ENCODE measurements at places on chromosomes 2 and 18.

DNA sequence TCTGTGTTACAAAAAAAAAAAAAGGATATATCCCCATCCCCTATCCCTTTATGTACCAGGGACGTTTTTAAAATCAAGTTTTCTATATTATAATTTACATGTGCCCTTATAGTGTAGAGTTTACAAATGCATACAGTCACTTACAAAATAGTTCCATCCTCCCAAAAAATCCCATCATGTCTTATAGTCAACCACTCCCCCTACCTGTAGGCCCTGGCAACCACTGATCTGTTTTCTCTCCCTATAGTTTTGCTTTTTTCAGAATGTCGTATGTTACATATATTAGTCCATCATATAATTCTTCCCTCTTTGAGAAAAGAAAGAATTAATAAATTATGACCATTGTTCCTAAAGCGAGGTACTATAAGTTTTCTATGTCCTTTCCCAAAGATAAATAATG, 17.8 kb downstream of the CFAP210 start:
- no peak for DNase-seq

- no peak for DNase-seq
These were observed 12.0 kb upstream of the GALM start for GRCh38 chr2:38653715-38654527.

DNA sequence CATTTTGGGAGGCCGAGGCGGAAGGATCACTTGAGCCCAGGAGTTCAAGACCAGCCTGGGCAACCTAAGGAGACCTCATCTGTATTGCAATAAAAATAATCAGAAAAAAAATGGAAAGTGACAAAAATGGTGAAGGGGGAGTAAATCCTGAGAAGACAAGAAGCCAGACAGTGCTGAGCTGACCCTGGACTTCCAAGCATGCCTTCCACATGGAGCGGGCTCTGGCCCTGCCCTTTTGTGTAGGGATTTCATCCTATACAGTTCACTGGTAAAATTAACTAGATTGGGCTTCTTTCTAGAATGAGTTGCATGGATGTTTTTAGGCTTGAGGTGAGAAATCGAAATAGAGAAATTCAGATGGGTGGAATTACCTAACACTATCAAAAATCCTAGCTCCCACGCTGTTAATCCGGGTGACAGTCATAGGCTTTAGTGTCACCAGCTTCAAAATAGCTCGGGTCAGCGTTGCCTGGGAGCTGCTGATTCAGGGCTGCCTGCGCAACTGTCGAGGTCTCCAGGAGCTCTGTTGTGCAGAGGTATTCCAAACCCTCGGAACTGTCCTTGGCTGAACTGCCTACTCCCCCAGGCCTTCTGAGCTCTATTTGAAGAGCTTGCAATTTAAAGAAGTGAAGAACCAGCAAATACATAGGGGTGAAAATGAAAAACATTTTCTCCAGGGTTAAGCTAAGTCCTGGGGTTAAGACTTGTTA, 21.5 kb upstream of the ZNF532 start:
- DNase-seq, result no peak

- no peak for DNase-seq
These were observed 899 bp upstream of the GFPT1 start for GRCh38 chr2:69387770-69388481.

- no peak for DNase-seq
These were observed 36.6 kb upstream of the PRLH start for GRCh38 chr2:237529452-237530402.

DNA sequence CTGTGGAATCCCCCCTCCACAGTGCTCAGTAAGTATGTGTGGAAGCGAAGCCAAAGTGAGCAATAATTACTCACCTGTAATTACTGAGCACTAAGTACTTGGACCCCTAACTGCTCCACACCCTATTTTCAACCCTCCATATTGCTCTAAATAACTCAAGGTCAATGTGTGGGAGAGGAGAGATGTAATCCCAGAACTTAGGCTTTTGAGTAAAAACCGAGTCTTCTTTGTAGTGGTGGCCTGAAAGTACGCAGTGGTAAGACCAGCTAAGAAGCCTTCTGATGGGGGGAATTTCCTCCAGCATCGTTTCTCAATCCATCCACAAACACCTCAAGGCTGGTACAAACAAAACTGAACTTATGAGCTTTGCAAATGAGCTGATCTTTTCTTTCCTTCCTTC, 551.6 kb downstream of the ZEB2 start:
- no peak for DNase-seq

GRCh38 chr2:216430811-216431530, 18.7 kb downstream of the SMARCAL1 start:
- DNase-seq, result no peak

DNA sequence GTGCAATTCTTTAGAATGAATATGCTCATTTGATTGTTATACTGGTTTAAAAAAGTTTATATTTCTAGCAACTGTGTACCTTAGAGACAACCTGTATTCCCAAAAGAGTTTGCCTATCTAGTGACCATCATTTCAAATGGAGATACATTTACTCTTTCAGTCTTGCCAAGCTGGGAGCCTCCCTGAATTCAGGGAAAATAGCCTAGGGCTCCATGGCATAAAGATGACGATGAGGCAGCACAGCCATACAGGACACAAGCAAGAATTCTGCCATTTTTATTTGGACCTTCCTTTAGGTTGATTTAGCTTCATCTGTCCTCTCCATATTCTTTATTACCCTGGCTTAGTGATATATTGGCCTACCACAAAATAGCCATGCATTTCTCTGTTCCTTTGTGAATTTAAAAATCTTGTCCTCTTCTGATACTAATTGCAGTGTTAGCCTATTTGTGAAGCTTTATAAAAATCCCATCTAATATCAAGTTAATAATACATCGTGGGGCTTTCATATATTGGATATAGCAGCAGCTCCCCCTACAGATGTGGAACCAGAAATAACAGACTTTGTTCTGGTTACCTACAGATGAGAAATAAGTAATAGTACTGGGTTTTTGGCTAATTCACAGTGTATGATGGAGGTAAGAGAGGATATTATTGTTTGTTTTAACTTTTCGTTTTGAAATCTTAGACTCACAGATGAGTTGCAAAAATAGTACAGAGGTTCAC, 1661.9 kb upstream of the PIK3C3 start:
- DNase-seq, result no peak

DNA sequence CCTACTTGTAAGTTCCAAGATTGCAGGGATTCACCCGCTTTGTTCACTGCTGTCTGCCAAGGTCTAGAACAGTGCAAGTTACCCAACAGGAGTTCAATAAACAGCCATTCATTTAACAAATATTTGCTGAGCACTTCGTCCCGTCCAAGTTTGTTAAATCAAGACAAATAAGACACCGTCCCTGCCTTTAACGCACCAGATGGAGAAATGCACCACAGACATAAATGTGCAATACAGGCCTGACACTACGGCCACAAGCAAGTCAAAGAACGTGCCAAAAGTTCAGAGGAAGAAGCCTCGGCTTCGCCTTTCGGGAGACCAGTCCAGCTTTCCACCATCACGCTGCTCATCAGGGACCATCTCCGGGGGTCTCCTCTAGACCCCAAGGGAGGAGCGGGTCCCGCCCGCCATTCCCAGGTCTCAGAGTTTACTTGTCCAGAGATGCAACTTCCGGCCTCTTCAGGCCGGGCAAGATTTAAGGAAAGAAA, 429 bp downstream of the C2orf76 start:
- no peak for DNase-seq

- DNase-seq, result no peak
These were observed 630.5 kb upstream of the FANCL start for GRCh38 chr2:58871469-58872142.

GRCh38 chr2:173286153-173286809, 68.4 kb upstream of the CDCA7 start:
- DNase-seq, result no peak

DNA sequence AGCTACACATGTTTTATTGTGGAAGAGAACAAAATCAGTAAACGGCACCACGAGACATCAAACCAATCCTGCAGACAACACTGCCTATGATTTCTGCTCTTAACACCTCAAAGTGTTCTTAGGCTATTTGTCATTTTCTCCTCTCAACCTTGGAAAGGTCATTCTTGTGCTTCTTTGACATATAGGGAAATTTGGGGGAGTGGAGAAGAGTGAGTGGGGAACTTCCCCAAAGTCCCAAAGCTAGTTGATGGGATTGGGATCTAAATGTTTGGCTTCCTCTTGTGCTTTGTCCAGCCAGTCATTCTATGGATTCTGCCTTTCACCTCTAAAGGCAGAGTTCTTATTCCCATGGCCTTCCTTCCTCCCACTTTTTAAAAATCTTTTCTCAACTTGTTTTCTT, 5.8 kb upstream of the MRO start:
- no peak for DNase-seq

DNA sequence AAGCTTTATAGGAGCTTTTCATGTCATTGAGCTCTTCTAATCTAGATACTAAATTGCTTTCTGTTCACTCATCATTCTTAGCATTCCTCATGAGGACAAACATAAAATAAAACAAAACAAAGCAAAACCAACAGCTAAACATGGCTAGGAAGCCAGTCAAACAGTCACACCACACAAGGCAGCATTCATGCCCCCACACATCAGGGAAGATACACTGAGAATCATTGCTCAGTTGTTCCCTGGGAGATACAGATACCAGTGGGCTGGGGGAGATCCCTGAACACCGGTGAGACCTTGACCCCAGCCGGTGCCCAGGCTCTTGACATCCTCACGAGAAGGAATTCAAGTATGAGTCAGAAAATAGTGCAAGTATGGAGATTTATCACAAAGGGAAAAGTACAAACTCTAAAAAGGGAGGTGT, 177.9 kb upstream of the ARL4C start:
- no peak for DNase-seq

GRCh38 chr2:230413479-230413878, 2.5 kb upstream of the SP100 start:
- no peak for DNase-seq

DNA sequence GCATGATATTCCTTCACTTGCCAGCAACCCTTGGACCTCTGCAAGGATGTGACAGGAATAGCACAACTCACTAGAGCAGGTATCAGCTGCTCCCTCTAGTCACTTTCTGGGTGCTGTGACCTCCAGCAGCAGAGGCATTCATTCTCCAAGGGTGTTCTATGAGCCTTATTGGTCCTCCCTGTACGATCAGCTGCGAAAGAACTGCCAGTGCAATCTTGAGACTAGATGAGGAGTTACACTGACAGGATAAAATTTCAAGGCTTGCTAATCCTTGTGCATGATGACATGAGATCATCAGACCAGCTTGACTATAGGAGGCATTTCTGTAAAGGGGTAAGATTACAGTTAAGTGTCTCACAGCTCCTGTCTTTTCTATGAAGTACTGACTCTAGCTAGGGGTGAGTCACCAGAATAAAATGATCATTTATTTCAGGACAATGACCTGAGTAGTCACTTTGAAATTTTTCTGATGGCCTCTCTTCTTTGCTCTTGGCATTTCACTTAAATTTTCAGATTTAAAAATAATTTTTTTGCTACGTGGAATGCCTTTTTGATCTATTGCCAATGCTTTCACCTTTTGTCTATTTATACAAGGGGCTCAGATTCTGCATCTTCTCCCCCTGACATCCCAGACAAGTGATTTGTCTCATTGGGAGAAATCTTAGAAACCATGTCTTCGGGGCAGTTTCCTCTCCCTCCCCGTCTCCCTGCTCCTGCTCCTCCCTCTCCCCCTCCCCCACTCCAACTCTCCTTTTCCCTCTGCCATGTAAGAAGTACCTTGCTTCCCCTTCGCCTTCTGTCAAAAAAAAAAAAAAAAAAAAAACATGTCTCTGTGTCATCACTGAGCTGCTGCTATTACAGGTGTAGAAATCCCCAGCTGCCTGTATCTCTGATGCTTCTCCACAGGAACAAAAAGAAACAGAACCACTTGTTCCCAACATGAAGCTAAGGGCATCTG, 49.2 kb upstream of the FRZB start:
- no peak for DNase-seq

- no peak for DNase-seq
These were observed 75.8 kb downstream of the KCNG2 start for GRCh38 chr18:79873449-79874110.

DNA sequence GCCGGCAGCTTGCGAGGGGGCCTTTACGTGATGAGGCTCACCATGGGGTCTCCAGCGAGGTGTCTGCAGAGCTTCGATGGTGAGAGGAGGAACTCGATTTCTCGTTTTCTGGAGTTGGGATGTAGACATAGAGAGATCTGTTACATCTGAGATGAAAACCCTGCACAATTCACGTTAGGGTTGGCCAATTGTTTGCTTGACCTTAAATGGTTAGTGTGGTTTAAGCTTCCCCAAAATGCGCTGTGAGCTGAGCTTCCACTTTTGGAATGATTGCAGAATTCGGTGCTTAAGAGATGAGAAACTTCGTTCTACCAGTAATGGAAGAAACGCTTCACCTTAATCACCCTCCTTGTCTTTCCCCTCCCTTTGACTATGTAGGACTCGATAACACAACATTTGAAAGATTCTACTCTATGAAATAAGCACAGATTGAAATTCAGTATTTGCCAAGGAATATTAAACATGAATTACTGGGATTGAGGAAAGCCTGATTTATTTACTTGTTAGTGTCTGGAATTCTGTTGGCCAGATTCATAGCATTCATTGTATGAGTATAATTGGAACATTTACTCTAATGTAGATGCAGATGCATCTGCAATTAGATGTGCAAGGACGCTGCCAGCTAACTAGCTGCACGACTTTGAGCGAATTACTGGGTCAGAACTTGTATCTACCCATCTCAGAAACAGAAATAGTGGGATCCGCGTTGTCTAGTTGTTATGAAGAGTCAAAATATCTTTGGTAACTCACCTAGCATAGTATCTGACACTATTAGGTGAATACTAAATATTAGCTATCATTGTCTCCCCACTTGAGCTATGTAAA, 1.6 kb upstream of the KLF7 start:
- no peak for DNase-seq

GRCh38 chr2:101193033-101193626, 41.9 kb upstream of the TBC1D8 start:
- DNase-seq, result no peak

- no peak for DNase-seq
These were observed 2.2 kb downstream of the DSG2 start for GRCh38 chr18:31500051-31500688.

DNA sequence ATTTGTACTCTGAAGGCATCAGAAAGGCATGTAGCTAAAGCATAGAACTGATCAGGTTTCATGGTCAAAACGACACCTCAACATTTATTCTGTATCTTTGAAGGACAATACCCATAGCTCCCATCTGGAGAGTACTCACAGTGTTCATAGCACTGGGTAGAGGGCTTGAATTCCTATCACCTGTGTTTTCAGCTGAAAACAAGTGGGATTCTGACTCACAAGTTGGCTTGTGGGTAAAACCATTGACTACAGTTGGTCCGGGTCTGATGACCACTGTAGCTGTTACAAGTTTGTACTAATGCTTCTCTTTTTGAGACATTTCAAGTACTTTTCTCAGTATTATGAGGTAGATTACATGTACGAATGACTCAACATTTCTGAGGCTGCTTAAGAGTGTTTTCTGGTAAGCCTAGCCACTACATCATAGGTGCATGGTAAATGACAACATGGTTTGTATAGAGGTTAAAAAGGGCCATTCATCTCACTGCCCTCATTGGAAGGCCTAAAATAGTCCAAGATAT, 68.6 kb upstream of the PELI1 start:
- no peak for DNase-seq
